ENCODE measurements at places on chromosomes 5 and 9. TPM values are rescaled to one million over a fixed set of nuclear protein-coding genes. Genes with fewer than 3 reads are reported as not detected.

PDLIM4 gene
- total RNA-seq = 63.1 TPM

CDKN2A gene
- 1.4 TPM for total RNA-seq

PLK2 gene
- 35.7 TPM for total RNA-seq

CCNI2 gene
- total RNA-seq = not detected

PTGS1 gene
- total RNA-seq = 147 TPM

TSSK1B gene
- total RNA-seq = not detected

LCNL1 gene
- total RNA-seq = 0.36 TPM

PITX1 gene
- total RNA-seq = 5.3 TPM

TSTD2 gene
- total RNA-seq = 22.7 TPM

ANKRD31 gene
- total RNA-seq = not detected

SLC1A1 gene
- total RNA-seq = 4.3 TPM

SOX30 gene
- total RNA-seq = 0.33 TPM

OR1Q1 gene
- not detected for total RNA-seq

CCNO gene
- total RNA-seq = not detected

RPP25L gene
- total RNA-seq = 23.3 TPM

UGT3A1 gene
- total RNA-seq = not detected

CDC25C gene
- total RNA-seq = not detected

SPINK5 gene
- not detected for total RNA-seq

IFNA13 gene
- not detected for total RNA-seq

TMEM232 gene
- 1.8 TPM for total RNA-seq

POU5F2 gene
- total RNA-seq = 6.1 TPM

CXCL14 gene
- 15.5 TPM for total RNA-seq

PCDHA12 gene
- not detected for total RNA-seq

SLC6A19 gene
- total RNA-seq = not detected

LMAN2 gene
- total RNA-seq = 87.5 TPM

ADAMTS19 gene
- 8.9 TPM for total RNA-seq

SLC6A3 gene
- not detected for total RNA-seq

PCDHB3 gene
- 1.8 TPM for total RNA-seq

PLCXD3 gene
- 1.6 TPM for total RNA-seq

MARCOL gene
- not detected for total RNA-seq

All from sigmoid colon (tissue), 7 donors.